NCI-H1048 (cell line): ENCODE measurements at places on chromosomes 3 and 15.

DNA sequence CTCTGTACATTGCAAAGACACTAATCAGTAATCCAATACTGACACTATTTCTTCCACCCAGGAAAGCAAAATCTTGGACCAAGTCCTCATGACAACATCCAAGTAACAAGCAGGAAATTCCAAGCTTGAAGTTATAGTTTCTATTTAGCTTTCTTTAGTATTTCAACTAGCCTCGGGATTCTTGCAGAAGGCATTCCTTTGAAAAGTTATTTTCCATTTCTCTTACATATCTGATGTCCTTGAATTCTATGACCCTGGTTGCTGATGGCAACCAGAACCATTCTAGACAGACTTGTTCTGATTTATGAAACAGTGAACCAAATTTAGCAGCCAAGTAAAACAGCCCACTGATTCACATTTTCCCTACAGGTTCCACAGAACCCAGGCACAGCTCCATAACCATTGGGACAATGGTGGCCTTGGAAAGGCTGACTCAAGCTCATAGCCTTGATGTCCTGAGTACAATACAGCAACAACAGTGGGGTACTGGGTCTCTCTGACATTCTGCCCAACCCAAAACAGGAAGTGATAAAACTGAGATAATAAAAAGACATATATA, 26.5 kb downstream of the P3H2 start:
- no peak for DNase-seq

DNA sequence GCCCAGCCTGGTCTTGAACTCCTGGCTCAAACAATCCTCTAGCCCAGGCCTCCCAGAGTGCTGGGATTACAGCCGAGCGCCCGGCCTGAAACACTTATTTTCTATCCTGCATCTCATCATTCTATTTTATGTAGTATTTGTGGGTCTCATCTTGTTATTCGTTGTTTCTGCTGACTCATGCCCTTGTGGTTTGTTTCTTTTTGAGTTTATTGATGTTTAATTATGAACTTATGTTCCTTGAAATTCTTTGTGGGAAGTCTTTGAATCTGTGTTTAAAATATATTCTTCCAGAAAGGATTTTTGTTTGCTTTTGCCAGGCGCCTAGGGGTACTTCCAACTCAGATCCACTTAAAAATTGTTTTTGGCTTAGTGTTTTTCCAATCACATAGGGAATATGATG, 78.3 kb upstream of the C15orf39 start:
- no peak for DNase-seq

GRCh38 chr15:52794665-52795463, 4.7 kb upstream of the ONECUT1 start:
- no peak for DNase-seq

- no peak for DNase-seq
Measured at GRCh38 chr3:170189398-170190256, 8.1 kb upstream of the PHC3 start.

- no peak for DNase-seq
Measured at GRCh38 chr3:170866499-170866898, 3.5 kb downstream of the RPL22L1 start.

DNA sequence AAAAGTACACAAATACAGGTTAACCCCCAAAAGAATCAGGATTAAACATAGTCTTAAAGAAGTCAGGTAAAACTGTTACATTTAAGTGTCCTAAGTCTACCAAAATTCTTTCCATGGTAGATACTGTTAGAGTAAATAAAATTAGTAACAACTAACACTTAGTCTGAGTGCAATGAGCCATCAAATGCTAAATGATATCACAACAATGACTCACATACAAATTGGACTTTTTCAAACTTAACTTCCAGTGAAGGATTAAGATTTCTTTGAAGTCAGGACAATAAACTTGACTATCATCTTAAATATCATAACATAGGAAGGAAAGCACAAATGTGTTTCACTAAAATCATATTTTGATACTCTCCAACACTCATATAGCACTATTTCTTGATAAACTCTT, 43.9 kb downstream of the ZNF148 start:
- no peak for DNase-seq

GRCh38 chr3:142999881-143000280, 1.5 kb upstream of the U2SURP start:
- DNase-seq: no peak

DNA sequence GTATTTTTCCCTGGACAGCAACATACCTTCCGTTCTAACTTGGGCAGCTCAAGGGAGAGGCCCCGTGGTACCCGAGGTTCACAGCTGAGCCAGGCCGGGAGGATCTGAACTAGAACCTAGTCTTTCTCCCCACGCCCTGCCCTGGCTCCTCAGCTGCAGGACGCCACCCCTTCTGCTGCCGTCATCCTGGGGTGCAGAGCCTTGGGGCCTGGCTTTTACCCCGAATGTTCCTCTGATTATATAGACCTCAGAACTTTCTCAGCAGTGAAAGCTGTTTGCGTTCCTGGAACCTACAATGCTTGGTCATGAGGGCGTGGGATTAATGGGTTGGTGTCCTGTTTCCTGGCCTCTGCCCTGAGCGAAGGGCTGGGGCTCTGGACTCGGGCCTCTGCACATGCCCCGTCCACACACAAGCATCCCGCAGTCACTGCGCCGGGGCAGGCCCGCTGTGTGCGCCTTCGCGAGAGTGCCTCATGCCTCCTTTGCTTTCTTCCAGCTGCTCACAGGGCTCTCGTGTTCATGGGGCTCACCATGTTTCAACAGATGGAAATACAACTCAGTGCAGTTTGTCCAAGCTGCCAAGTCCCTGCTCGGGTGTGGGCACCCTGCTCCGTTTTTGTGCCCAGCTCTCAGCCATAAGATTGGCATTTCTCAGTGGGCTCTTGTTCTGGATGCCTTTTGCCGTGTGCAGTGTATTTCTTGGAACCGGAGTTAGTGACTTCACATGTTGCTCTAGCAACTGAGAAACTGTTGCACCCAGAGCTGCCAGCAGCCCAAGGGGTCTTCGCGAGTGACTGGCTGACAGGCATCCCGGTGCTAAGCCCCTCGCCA, 20.4 kb downstream of the SYNM start:
- DNase-seq: no peak

DNA sequence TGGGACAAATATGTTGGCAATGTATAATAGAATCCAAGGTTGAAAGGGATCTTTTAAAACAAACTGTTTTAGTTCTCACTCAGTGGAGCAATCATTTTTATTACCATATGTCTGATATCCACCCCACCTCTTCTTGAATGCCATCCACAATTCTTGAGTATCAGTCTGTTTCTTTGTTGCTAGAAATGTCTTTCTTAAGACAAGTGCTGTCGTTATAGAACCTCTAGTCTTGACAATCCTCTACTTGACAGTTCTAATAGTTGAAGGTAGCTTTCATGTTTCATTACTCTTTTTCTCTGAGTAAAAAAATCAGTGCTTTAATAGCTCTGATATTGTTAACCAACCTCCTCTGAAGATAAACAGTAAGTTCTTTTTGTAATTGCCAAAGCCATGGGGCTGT, 737.9 kb downstream of the MECOM start:
- no peak for DNase-seq

GRCh38 chr3:193971261-193971751, 164.6 kb upstream of the HES1 start:
- DNase-seq: no peak

DNA sequence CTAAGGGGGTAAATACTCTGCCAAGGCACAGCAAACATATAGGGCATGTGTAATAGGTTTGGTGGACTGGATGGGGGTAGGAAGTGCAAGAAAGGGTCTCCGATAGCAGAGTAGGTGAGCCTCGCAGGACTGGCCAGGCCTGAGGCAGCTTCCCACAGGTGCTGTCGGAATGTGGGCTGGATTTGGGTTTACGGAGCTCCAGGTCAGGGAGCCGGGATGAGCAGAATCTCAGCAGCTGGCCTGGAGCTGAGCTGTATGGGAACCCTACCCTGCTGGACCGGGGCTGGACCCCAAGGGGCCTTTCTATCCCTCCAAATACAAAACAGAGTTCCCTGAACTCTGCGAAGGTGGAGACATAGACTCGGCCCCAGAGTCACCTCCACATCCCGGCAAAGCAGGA, 15.0 kb downstream of the KLF15 start:
- DNase-seq: no peak

DNA sequence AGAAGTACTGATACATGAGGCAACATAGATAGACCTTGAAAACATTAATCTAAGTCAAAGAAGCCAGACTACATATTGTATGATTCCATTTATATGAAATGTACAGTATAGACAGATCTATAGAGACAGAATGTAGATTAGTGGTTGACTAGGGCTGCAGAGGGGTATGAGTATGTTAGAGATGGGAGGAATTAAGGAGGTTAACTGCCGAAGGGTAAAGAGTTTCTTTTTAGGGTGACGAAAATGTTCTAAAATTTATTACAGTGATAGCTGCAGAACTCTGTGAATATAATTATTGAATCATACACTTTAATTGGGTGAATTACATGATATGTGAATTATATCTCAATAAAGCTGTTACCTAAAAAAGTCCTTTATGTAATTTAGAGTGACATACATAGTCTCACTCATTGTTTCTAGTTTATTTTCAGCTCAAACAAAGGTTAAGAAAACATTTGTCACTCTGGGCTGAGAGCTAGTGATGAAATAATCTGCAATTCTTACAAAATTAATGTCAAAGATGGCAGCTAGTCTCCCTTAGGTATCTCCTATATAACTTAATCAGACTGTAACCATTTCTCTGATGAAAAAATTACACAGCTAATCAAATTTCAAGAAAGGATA, 61.4 kb downstream of the DENND4A start:
- no peak for DNase-seq

DNA sequence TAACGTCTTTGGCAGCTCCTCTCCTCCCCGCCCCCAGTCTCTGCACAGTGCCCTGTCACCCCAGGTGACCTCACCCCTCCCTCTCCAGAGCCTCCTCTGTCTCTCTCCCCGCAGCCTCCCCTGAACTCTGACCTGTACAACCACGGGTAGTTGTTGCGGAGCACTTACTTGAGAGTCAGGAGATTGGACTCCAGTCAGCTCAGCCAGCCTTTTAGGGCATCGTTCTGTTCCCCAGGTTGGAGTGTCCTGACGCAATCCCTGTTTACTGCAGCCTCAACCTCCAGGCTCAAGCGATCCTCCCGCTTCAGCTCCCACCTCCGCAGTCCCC, 177.7 kb downstream of the UACA start:
- DNase-seq: no peak

- peak; percentile 57 for DNase-seq
Measured at GRCh38 chr3:78765671-78766485, 1001.9 kb downstream of the ROBO1 start.

DNA sequence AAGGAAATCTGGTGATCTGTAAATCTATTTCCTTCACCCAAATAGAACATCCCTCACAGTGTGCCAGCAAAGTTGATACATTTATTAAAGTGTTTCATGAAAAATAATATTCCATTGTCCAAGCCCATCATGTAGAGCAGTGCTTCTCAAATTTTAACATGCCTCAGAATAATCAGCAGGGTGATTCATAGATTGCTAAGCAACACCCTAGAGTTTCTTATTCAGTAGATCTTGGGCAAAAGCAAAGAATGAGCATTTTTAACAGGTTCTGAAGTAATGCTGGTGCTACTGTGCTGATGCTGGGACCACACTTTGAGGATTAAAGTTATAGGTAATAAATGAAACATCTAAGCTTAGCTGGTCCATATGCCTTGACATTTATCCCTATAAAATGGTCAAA, 210.5 kb downstream of the ZIC4 start:
- DNase-seq: no peak

GRCh38 chr3:40422861-40423260, 34.3 kb upstream of the RPL14 start:
- no peak for DNase-seq

DNA sequence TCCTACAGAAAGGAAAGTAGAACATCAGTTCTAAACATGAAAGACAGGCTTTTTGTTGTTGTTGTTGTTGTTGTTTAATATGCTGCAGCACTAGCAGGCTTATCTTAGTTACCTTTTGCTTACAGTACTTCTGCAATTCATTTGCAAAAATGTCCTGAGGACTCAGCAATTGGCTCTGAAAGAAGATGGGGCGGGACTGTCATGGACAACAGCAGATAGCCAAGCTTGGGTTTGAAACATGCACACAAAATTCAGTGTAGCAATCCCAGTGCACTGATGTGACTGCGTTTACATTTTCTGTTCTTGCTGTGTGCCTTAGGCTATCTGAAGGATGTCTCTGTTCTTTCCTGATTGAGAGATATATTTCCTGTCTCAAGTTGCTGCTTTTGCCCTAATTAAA, 9.2 kb downstream of the UNC13C start:
- DNase-seq: no peak

DNA sequence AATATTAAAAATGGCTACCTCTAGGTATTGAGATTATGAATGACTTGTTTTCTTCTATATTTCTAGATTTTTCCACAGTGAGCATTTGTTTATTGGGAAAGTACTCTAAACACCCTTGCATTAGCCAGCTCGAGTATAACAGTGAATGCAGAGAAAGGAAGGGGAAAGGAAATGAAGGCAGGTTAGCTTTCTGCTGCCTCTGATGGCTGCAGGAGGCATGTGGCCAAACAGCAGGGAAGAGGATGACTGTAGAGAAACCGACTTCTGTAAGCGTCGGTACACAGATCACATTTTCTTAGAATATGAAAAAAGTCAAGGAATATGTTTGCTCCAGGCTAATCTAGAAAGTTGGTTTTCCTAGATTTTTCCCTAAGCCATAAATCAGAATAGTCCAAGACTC, 19.8 kb downstream of the GNB5 start:
- DNase-seq: no peak

- DNase-seq: no peak
Measured at GRCh38 chr3:42493798-42494151, 8.7 kb upstream of the VIPR1 start.

DNA sequence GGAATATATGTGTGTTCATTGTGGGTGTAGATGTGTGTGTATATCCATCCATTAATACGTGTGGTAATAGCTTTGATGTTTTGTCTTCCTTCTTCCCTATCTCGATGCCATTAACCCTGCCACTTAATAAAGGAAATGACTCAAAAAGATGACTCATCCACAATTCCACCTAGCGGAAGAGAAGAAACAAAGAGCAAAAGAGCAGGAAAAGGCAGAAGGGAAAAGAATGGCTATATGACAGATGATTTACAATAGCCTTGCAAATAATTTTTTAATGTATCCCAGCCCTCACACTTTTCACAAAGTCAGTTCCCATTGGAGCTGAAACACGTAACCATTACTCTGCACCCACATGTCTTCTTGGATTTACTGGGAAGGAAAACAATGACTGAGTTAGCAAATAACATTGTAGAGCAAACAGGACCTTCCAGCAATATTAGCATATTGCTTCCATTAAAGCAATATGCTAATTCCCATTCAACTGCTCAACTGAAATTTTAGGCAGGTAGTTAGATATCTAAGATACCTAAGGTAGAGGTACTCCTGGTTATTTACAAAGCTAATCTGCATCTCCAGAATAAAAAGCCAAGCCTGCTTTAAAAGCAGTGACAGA, 197.2 kb downstream of the KCNAB1 start:
- DNase-seq: no peak

- no peak for DNase-seq
Measured at GRCh38 chr3:145721273-145721805, 439.6 kb downstream of the PLOD2 start.
